ENCODE measurements at places on chromosomes 12 and 14. TPM values are rescaled to one million over a fixed set of nuclear protein-coding genes. Genes with fewer than 3 reads are reported as not detected.

Gene DIO3
- polyA plus RNA-seq = 0.61 TPM

- DNase-seq = no peak
Measured at GRCh38 chr12:11812586-11813437, 163.3 kb downstream of the ETV6 start.

GRCh38 chr12:96258104-96258961, 64.2 kb downstream of the ELK3 start:
- no peak for DNase-seq

- DNase-seq = no peak
Measured at GRCh38 chr12:3354586-3354985, 136.4 kb upstream of the PRMT8 start.

All from right lung (tissue), 10 donors.